ENCODE measurements at places on chromosomes 1 and 21.

DNA sequence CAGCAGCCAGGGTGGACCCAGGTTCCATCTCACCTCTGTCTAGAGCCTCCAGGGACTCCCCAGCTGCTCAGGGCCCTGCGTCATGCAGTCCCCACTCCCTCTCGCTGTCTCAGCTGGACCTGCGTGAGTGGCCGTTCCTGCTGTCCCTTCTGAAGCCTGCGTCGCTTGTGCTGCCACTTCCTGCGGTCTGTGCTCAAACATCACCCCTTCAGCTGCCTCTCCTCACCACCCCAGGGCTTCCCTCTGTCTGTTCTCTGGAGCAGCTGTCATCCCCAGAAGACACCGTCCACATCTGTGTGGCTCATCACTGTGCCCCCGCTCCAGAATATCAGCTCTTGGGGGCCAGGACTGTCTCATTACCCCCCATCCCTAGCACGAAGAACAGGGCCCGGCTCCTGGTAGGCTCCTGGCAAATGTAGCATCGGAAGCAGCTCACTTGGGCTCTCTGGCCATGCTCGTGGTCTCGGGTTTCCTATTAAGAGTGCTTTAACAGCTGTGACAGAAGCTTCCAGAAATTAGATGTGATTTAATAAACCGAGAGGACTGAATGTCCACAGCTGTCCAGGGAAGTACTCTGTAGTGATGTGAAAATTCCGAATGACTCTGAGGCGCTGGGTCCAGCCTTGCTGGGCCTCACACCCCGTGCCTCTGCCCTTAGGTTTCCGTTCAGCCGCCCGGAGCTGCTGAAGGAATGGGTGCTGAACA lies 3.3 kb downstream of the THAP3 start:
- no peak for DNase-seq

GRCh38 chr1:185843986-185844385 lies 109.8 kb downstream of the HMCN1 start:
- DNase-seq, result no peak

DNA sequence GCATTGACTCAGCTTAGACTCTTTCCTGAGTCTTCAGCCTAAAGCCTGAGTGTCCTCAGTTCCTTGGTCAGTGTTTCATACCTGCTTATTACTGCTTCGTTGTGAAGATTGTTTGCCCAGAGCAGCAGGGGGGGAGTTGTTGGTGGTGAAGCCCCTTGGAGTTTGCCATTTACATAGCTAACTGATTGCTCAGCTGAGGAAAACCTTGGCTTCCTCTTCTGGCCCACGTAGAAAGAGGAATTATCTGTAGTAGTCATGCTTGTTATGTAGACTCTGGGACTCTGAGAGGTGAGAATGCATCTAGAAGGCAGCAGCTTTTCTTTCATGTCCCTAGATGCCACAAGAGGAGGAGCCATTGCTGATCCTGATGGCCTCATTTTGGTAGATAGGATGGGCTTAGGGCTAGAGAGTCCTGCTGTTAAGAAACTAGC lies 125.9 kb downstream of the MAST2 start:
- peak; percentile 59 for DNase-seq

DNA sequence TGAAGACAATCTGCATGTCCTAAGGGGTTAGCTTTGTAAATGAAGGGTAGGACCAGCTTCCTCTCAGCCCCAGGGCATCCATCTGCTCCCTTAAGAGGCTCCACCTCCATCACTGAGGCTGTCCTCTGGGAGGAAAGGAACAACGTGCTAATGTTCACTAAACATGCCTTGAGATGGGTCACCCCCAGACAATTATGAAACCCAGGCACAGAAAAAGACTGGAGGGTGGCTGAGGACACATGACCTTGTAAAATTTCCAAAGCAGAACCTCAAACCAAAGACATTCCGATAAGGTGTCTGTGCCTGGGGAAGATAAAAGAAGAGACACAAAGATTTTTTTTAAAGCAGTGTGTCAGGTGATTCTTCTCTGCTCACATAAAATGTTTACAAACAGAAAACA lies 37.6 kb upstream of the ZNF124 start:
- no peak for DNase-seq

GRCh38 chr1:64516803-64517568 lies 47.1 kb downstream of the CACHD1 start:
- DNase-seq, result no peak

GRCh38 chr1:65097076-65097475 lies 50.9 kb upstream of the AK4 start:
- DNase-seq, result no peak

DNA sequence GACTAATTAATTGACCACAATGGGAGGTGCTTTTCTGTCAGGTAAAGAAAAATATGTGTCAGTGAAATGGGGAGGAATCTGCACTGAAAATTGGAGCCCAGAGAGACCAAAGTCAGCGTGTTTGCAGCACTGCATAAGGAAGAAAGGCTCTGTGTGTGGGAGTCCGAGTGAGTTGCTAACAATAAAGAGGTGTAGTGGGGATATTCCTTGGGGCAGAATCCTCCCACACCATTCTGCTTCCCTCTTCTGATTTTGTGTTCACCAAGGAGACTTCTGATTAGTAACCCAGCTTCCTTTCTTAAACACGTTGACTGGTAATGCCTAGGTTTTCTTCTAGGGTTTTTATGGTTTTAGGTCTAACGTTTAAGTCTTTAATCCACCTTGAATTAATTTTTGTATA lies 240.5 kb downstream of the RPS6KC1 start:
- no peak for DNase-seq

DNA sequence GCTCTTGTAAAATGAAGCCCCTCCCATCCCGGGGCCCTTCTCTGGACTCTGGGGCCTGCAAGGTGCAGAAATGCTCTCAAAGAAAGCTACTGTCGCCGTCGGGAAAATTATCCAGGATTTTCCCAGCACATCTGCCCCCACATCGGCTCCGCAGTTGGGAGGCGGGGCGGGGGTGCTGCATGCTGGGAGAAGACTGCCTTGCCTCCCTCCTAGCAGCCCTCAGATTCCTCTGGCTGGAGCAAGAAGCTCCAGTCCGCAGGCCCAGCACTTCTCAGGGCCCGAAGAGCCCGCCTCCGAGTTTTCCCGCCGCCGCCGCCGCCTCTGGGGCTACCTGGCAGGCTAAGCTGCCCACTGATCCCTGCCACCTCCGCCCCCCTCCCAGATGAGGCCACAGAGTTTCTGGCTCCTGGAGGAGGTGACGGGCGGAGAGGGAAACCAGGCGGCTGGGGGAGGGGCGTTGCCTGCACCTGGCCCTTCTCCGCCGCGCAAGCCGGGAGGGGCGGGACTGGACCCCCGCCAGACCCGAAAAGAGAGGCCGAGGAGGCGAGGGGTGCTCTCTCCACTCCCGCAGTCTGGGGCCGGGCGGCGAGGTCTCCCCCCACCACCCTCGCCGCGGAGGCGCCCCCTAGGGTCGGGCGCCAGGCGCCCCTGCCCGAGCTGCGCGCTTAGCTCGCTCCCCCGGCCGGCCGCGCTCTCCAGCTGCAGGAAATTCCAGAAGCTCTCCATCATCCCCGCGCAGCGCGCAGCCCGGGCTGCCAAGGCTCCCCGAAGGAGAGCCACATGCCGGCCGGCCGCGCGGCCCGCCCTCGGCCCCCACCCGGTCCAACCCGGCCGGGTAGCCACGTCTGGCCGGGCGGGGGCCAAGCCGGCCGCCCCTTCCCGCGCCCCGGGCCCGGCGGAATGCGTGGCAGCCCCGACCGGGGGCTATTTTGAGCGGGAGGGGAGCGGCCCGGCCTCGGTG lies 28.8 kb downstream of the AHDC1 start:
- DNase-seq, result no peak

- no peak for DNase-seq
Measured at GRCh38 chr1:233097959-233098580, 147.7 kb downstream of the NTPCR start.

DNA sequence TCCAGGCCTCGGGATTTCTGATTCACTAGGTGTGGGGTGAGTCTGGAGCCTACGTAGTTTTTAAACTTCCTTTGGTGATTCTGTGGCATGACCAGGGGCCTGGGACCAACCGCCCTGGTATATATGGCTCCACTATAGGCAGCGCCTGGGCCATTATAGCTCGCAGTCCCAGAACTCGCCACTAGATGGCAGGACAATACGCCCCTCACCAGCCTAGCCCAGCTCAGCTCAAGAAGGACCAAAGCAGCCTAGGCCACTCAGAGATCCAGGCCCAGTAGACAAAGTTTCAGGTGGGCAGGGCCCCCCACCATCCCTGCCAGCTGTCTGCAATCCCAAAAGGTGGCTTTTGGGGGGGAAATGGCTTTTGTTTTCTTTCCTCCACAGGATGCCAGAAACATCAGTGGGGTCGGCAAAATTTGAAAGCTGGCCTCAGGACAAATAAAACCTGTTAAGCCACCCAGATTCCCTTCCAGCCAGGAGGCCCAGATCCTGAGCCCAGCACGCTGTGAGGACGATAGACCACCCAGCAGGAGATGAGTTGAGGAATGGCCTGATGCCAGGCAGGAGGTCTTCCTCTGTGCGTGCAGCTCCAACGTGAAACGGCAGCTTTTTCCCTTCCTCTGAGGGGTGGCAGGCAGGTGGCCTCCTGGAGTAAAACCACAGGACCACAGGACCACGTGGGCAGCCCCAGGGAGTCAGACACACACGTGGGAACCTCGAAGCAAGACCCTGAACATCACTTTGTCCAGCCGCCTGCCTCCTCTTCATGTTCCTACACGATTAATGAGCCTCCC lies 24.8 kb upstream of the TMEM51 start:
- DNase-seq, result no peak

GRCh38 chr1:212218911-212219310 lies 66.3 kb upstream of the PPP2R5A start:
- DNase-seq, result no peak

DNA sequence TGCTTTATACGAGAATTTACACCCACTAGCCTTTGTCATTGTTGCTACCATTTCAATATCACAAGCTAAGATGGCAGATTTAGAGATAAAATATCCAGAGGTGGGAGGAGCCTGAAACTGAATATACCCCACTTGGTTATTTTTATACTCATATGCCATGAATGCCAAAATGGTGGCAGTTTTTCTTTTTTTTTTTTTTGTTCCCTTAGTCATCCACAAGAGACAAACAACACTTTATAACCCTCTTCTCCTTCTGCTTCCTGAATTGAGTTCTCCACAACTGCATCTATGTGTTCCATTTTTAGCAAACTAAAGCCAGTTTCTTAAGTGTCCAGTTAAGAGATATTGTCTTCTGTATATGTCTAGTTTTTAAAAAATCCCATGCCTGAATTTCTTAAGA lies 558.4 kb downstream of the LMO4 start:
- no peak for DNase-seq

GRCh38 chr1:102954576-102954975 lies 153.7 kb downstream of the COL11A1 start:
- no peak for DNase-seq

GRCh38 chr1:235265900-235266299 lies 62.1 kb downstream of the ARID4B start:
- DNase-seq, result no peak

DNA sequence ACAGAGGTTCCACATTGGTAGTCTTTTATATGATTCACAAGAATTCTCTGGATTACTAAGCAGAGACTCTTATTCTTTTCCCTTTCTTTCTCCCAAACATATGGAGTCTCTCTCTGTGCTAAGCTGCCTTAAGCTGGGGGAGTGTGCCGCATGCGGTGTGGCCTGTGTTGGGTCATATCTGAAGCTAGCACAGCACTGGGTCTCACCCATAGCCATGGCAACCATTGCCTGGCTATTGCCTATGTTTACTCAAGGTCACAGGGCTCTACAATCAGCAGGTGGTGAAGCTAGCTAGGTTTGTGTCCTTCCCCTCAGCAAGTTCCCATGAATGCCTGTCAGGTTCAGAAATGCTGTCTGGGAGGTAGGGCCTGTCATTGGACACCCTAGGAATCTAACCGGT lies 73.6 kb upstream of the ZRANB2 start:
- DNase-seq, result no peak

DNA sequence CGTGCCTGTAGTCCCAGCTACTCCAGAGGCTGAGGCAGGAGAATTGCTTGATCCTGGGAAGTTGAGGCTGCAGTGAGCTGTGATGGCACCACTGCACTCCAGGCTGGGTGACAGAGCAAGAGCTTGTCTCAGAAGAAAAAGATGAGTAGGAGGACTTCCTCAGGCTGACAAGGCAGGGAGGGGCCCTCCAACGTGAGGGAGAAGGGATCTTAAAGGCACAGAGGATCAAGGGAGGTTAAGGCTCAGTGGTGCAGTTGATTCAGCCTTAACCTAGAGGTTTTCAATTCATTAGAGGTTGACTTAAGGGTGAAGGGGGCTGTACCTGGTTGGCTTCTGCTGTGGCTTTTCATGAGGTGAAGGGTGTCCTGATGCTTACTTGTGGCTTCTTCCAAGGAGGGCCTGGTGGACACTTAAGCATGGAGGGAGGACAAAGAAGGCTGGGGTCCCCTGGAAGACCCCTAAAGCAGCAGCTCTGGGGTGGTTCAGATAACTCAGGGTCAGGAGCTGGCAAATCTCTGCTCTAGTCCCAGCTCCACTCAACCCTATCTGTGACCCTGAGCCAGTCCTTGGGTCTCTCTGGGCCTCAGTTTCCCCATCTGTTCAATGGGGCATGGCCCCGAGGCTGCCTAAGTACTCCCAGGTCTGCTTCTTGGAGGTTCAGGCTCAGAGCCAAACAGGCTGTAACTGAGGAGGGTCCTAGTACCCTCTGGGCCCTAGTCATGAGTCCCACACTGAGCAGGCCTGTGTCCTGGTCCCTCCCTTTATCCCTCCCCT lies 6.3 kb downstream of the EXTL1 start:
- DNase-seq, result no peak

DNA sequence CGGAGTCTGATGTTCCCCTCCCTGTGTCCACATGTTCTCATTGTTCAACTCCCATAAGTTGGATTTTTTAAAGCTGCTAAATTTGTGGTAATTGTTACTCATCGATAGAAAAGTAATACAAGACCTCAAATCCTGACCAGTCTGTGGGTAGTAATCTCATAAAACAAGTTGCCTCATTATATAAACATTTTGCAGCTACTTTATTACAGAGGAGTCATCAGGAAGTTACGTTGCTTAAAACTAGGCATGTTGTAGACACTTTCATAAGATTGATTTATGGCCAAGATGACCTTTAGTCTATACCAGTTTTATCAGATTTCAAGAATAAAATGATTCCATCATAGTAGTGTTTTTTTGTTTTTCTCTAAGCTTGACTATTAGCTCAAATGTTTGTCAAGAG lies 208.8 kb downstream of the GIPC2 start:
- DNase-seq, result no peak

DNA sequence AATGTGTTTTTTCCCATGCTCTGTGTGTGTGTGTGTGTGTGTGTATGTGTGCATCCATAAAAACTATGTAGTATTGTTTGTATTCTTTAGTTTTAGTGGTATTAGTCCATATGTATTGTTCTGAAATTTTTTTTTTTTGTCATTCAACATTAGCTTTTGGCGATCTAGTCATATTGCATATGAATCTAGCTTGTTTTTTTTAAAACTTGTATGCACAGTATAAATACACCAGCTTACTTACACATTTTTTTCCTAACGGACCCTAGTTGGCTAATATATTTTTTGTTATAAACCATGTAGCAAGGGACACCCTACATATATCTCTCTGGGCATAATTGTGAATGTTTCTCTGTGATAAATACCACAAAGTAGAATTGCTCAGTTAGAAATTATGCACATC lies 359.7 kb downstream of the SRGAP2C start:
- DNase-seq, result no peak
